ENCODE measurements at places on chromosomes 11 and 22.

DNA sequence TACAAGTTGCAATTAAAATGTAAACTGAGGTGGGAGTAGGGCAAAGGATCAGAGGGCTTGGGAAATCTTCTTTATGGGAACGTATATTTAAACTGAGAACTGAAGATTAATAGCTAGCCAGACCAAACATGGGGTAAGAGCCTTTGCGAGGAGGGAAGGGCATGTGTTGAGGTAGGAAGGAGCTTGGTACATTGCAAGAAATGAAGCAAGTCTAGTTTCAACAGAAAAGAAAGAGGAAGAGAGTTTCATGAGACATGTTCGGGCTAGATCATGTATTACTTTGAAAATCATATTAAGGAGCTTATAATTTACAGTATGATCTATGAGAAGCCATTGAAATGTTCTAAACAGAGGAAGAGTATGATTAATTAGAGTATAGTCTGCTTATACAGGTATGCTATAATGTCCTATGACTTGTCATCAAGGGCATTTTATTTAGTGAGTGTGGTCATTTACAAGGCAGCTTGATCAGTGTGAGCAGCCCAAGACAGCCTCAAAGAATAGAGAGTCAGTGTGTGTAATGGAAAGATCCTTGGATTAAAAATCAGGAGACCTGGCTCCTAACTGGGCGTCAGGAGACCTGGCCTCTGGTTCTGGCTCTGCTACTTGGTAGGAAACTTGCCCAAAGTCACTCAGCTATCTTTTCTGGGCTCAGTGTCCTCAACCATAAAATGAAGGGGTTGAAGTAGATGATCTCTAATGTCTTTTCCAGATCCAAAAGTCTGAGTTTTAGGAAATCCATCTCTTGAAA lies 10.9 kb downstream of the GAS2 start:
- H3K4me1 ChIP-seq = no peaks in the 10 kb centered on the region
- no peak overlapping the region for H3K4me3 ChIP-seq
- H3K36me3 ChIP-seq = no peaks in the 10 kb centered on the region
- no peak overlapping the region for H3K27ac ChIP-seq

DNA sequence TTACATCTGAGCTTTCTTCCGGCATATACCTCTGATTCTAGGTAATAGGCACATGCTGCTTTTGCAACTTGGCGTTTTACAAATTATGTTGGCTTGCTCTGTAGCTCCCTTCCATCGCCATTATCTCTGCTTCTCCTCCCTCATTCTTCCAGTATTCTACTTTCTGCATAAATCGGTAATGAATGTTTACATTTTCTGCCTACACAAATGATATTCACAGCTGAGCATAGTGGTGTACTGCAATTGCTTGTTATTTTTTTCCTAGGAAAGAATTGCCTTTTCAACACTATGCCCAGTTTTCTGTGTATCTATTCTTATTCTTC lies 18.9 kb downstream of the MED15 start:
- DNase-seq = no peak
- H3K4me3 ChIP-seq = no peak overlapping the region
- H3K4me1 ChIP-seq = peaks cover 43% of the 10 kb centered on the region
- no peaks in the 10 kb centered on the region for H3K27me3 ChIP-seq

GRCh38 chr11:111645657-111646316 lies 43.5 kb downstream of the SIK2 start:
- H3K4me3 ChIP-seq = no peak overlapping the region
- DNase-seq = no peak
- peaks cover 3% of the 10 kb centered on the region for H3K4me1 ChIP-seq
- H3K27me3 ChIP-seq = no peaks in the 10 kb centered on the region

GRCh38 chr11:60367009-60367408 lies 11.3 kb upstream of the MS4A7 start:
- H3K27ac ChIP-seq = no peak overlapping the region
- H3K27me3 ChIP-seq = no peaks in the 10 kb centered on the region
- no peaks in the 10 kb centered on the region for H3K4me1 ChIP-seq
- H3K36me3 ChIP-seq = no peaks in the 10 kb centered on the region
- no peak overlapping the region for H3K4me3 ChIP-seq

- H3K36me3 ChIP-seq = peaks cover 16% of the 10 kb centered on the region
- H3K4me1 ChIP-seq = peaks cover 7% of the 10 kb centered on the region
- peak; percentile 41 for DNase-seq
- no peaks in the 10 kb centered on the region for H3K27me3 ChIP-seq
- H3K4me3 ChIP-seq = no peak overlapping the region
Observed at GRCh38 chr11:113339929-113340589, 25.7 kb downstream of the TTC12 start.

- H3K4me3 ChIP-seq = no peak overlapping the region
- H3K27me3 ChIP-seq = peaks cover 14% of the 10 kb centered on the region
- no peak overlapping the region for H3K27ac ChIP-seq
- no peaks in the 10 kb centered on the region for H3K4me1 ChIP-seq
Observed at GRCh38 chr11:35413598-35413997, 5.8 kb downstream of the SLC1A2 start.
